Posterior vena cava (tissue), 2 donors: ENCODE measurements at places on chromosomes 6 and 20.

- no peak for DNase-seq
These were observed 277.0 kb downstream of the PREX1 start for GRCh38 chr20:48550814-48551213.

DNA sequence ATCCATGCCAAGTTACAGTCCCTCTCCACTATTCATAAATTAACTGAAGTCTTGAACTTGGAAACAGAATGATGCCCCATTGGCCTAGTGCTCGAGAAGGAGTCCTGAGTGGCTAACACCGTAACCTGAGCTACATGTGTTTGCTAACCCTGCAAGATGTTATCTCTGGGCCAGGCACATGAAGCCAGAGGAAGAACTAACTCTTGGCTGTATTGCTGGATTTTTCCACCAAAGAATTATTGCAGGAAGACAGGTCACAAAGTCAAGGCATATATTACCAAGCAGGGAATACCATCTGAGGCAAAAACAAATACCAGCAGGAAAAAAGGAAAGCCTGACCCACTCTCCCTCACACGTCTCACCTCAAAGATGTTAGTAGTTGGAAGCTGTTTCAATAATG lies 148.9 kb upstream of the PHACTR1 start:
- DNase-seq, result no peak

DNA sequence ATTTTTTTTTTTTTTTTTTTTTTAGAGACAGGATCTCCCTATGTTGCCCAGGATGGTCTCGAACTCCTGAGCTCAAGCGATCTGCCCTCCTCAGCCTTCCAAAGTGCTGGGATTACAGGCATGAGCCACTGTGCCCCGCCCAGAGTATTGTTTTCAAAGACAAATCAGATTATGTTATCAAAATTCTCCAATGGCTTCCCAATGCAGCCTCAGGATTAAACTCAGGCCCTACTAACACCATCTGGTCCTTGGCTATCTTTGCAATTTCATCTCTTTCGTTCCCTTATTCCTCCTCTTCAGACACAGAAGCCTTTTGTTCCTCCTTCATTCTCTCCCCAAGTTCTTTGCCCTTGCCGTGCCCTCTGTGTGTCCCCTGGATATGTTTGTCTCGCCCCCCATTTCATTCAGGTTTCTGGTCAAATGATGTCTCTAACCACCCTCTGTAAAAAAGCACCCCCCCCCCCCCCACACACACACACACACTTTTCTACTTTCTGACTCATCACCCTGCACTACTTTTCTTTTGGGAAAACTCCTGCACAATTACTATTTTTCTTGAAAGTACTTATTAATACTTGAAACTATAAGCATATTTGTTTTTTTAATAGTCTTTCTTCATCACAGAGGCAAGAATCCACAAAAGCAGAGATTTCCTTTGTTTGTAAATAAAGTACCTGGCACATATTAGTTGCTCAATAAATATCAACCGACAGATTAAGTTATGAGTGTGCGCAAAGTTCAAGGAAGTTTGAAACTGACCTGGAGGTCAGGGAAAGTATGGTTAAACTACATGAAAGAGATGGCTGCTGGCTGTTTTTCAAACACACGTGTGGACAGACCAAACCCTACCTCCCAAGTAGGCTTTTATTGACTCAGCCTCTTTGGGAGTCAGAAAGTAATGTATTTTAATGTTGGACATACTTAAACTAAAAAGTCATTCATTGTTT lies 16.7 kb downstream of the BTN1A1 start:
- DNase-seq, result no peak

DNA sequence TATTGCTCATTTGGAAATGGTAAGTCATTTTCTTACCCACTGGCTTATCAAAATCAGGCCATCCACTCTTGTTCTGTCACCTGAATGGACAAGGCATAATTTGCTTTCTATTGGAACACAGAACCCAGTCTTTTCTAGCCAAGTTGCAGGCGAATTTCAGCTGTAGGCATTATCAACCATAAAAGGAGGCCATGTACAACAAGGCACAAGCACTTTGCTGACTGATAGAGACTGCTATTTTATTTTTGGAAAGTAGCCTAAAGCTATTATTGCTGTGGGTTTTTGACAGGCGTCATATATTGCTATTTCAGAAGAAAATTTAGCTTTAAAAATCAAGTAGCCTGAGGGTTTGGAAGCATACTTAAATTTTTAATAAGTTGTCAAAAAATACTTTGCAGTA lies 344.2 kb downstream of the HDGFL1 start:
- no peak for DNase-seq

DNA sequence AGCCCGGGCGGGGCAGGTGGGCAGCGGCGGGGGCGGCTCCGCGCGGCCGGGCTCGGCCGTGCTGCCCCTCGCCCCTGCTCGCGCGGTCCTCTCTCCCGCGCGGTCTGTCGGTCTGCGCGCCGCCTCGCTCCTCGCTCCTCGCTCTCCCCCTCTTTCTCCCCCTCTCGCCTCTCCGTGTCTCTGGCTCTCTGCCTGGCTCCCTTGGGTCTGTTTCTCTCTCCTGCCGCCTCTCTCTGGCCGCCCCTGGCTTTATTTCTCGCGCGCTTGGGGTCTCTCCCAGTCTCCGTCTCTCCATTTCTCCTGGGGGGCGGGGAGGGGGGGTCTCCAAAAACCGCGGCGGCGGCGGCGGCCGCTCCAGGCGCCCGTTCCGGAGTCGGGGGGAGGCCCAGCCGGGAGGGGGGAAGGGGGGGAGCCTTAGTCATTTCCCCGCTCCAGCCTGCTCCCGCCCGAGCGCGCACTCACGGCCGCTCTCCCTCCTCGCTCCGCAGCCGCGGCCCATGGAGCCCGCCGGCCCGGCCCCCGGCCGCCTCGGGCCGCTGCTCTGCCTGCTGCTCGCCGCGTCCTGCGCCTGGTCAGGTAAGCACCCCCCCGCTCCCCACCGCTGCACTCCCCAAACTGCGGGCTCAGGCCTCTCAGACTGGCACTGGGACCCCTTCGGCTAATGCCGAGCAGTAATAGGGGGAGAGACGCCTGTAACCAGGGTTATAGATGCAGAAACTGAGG lies at the start of gene SIRPA:
SIRPA (plus strand) TSS at position 457 of the 723 bp plus-strand sequence; CDS start at position 498, 41 bp downstream.
- DNase-seq, result peak; percentile 91

- DNase-seq, result peak; percentile 24
These were observed 4.3 kb downstream of the PPP1R10 start for GRCh38 chr6:30612687-30613248.

DNA sequence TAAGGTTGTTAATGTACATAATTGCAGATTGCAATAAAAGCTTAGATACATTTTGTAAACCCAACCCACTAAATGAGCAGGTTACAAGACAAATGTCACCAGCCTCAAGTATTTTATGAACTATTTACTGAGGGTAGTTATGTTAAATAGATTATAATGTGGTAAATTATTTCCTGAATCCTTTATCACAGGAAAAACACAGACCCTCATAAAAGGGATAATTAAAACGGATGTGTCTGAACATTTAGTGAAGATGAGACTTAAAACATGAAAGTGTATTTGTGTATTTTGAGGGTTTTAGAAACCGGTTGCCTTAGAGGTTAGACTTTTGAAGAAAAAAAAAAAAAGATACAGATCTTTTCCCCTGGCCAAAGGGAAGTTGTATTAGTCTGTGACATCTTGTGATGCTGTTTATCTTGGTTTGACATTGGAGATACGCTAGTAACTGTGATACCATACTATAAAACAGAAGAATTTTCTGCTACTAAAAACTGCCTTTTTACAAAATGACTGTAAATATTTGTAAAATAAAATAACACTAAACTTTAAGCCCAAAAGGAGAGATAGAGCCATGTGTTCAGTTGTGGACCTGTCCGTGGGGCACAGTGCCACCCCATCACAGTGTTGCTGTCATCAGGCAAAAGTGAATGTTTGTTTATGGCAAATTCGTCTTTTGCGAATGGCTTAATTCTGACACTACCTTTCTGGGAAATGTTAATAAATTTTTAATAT lies 9.7 kb downstream of the DYNLT1 start:
- no peak for DNase-seq

GRCh38 chr20:62596486-62596885 lies 45.8 kb upstream of the SLCO4A1 start:
- DNase-seq, result no peak

GRCh38 chr6:40586369-40587201 lies 579 bp downstream of the LRFN2 start:
- no peak for DNase-seq
